ENCODE measurements at places on chromosomes 3 and 15. TPM values are rescaled to one million over a fixed set of nuclear protein-coding genes. Genes with fewer than 3 reads are reported as not detected.

GRCh38 chr15:98164986-98165385, 204.5 kb downstream of the ARRDC4 start:
- no peak for DNase-seq

GRCh38 chr3:108320746-108321350, 24.5 kb downstream of the HHLA2 start:
- DNase-seq, result no peak

DNA sequence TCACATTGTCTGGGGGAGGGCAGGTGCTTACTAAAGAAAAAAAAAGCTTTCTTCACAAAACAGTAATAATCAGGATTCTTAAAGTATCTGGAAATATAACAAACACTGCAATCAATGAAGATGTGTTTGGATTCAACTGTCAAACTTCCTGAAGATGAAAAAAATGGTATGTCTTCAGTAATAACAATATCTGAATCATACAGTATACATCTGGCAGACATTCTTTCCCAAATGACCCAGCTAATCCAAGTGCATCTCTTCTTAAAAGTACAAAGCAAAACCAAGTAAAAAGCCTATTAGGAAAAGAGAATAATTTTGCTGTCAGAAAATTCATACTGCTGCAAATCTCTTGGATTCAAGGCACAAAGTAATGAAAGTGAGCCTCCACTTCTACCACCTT, 145.0 kb upstream of the MCTP2 start:
- DNase-seq, result no peak

DNA sequence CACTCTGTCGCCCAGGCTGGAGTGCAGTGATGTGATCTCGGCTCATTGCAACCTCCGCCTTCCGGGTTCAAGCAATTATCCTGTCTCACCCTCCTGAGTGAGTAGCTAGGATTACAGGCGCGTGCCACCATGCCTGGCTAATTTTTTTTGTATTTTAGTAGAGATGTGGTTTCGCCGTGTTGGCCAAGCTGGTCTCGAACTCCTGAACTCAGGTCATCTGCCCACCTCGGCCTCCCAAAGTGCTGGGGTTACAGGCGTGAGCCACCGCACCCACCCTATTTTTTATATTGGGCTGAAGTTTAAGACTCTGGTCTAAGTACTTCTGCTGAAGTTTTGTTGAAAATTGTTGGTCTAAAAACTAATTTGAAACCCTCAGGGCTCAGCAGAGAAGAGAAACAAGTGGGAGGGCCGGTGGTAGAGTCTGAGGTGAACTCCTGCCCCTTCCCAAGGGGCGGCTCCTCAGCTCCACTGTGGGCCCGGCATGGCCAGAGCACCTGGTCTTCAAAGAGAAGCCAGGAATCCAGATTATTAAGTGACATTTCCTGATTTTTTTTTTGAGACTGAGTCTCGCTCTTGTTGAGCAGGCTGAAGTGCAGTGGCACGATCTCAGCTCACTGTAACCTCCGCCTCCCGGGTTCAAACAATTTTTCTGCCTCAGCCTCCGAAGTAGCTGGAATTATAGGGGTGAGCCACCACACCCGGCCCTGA, 4.0 kb downstream of the HDAC11 start:
- peak; percentile 37 for DNase-seq

GRCh38 chr3:47005212-47006144, 26.0 kb downstream of the NBEAL2 start:
- DNase-seq, result peak; percentile 56

DNA sequence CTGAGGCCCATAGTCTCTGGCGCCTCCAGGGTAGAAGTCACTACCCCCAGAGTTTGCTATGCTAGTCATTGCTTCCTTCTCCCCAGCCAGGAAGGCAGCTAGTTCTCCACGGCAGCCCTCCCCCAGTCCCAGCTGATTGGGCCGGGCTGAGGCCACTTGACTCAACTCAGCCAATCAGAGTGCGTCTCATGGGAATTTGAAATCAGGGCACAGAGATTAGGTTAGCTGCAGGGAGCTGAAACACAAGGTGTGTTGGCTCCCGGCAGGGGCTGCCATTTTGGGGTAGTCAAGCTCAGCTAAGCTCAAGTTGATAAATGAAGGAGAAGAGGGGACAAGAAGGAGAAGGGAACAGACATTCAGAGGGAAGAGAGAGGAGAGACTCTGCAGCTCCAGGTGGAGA, 32.8 kb downstream of the LINGO1 start:
- DNase-seq, result no peak

- DNase-seq, result peak; percentile 13
These were observed 39.5 kb downstream of the STARD5 start for GRCh38 chr15:81284256-81285031.

GRCh38 chr3:194327218-194328052, 23.7 kb downstream of the CPN2 start:
- DNase-seq, result no peak

DNA sequence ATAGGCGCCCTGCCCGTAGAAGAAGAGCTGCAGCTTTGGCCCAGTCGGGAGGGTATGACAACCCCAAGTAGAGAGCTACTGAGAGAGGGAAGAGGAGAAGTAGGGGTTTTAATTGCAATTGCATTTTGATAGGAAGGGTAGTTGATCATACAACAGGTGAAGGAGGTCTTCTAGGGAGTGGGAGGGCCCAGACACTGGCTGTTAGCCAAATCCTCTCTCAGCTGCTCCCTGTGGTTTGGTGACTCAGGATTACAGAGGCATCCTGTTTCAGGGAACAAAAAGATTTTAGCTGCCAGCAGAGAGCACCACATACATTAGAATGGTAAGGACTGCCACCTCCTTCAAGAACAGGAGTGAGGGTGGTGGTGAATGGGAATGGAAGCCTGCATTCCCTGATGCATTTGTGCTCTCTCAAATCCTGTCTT, 408.9 kb upstream of the THBS1 start:
- DNase-seq, result peak; percentile 76

DNA sequence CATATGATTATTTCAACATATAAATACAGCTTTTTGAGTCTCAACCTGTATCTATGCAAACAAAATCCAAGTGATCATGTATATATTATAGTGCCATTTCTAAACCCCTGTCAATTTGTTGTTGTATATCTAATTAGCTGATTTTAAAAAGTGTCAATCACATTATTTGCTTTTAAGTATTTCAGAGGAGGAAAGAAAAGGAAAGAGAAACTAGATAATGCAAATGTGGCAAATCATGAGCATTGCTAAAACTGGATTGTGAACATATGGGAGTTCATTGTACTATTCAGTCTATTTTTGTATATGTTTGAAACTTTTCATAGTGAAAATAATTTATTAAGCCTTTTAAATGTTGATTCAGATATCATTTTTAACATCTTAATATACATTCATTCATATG, 190.7 kb downstream of the ZIC4 start:
- DNase-seq, result no peak

DNA sequence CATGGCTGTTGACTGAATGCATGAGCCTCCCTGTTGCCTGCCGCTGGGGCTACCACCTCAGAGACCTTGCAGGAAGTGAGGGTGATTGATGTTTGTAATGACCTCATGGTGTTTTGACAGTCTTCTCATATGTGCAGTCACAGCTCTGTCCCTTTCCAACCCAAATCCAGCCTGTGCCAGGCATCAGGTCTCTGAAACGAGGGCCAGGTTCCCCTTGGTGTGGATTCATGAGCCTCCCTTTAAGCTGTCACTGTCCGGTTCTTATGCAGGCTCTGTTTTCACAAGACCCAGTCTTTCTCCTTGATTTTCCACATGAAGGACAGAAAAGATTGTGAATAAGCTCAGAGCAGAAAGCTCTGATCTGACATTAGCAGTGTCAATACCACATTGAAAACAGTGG, 43.1 kb downstream of the CEMIP start:
- no peak for DNase-seq

GRCh38 chr15:40549894-40550293, 14.9 kb downstream of the CCDC32 start:
- DNase-seq, result no peak

DNA sequence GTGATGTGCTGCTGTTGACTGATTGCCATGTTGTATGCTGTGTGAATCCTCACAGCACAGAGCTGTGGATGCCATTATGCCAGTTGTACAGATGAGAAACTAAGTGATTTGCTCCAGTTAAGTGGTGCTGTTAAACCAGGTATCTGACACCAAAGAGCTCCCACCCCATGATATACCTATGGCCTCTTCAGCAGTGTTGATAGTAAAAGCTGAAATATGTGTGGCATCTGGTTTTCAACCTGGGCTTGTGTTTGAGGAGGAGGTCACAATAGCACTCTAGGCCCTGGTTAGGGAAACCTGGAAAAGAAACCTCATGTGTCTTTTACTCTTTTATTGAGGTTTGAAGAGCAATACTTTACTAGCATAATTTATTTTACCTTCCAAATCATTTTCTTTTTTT, 21.4 kb downstream of the RAD54L2 start:
- no peak for DNase-seq

DNA sequence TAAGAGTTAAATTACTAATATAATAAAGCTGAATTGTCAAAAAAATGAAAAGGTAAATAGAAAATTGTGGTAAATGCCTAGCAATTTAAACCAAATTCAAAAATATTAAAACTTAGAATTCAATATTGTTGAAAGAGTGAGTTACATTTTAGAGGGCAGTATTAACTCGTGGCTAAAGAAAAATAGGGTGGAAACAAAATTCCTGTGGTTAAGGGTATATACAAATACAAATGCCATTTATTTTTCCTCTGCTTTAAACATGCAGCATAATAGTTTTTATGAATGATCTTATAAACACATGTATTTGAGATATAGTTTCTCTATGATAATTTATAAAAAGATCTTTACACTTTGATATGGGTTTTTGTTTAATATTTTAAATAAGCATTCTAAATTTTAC, 79.0 kb downstream of the NEDD4 start:
- no peak for DNase-seq

DNA sequence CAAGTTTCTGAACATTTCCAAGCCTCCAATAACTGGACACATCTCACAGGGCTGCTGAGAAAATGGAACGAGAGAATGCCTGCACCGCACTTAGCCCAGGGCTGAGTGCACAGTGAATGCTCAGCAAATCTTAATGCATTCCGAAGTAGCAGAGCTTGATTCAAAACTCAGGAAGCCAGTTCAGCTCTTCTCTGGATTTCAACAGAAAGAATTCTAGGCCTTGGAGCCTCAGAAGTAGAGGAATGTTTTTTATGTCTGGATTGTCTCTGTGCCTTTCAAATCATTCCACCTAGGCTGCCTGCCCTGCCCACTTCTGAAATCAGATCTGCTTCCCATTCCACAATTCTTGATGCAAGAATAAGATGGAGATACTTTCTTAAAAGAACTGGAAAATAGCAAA, 9.6 kb upstream of the FOXP1 start:
- DNase-seq, result no peak

DNA sequence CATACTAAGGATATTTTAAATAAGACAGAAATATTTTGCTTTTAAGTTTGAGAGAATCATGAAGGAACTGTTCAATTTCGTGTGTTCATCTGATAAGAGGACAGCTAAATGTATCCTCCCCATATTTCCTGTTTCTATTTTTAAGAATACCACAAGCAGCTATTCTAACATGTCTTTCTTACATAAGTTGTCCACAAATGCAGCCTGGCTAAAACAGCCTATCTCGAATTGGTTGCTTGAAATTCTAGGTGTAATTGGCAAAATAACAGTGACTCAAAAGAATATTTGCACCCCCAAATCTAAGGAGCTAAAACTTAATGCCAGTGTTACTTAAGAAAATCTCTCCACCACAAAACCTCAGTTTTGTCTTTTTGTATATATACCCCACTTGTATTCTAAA, 35.0 kb downstream of the BTLA start:
- no peak for DNase-seq

- no peak for DNase-seq
These were observed 25.1 kb downstream of the RPN1 start for GRCh38 chr3:128625409-128625945.

DNA sequence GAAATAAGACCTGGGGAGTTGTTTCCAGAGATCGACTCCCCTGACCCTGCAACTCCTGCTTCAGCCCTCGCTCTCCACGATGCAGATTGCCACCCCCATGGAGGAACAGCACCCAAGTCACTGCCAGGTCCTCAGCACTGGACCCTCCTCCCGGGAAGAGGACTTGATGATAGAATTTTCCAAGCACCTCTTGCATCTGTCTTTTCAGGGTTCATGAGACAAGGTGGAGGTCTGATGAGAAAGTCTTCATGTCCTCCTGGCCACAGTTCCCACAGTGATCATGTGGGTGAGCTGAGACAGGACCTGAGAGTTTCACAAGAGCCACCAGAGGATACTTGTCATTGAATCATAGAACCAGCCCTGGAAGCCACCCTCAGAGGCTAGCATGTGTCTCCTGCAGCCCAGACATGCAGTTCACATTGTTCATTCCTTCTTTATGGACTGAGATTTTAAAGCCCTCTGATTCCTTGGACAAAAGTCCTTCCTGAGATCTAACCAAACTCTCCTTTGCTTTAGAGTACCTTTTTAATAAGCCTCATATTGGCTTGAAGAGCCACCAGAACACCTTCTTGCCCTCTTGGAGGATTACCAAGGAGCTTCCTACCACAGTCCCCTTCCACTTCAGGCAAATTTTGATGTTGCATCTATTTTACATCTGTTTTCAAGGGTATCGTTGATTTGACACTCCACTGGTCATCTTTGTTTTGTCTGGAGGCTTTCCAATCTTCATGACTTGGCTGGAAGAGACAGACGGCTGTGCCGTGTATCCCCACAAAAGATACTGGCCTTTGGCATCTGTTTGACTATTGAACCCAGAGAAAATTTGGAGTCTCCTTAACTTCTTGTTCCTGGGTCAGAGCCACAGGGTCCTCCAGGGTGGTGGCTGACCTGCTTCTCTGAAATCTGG, 224.8 kb upstream of the BHLHE40 start:
- no peak for DNase-seq

DNA sequence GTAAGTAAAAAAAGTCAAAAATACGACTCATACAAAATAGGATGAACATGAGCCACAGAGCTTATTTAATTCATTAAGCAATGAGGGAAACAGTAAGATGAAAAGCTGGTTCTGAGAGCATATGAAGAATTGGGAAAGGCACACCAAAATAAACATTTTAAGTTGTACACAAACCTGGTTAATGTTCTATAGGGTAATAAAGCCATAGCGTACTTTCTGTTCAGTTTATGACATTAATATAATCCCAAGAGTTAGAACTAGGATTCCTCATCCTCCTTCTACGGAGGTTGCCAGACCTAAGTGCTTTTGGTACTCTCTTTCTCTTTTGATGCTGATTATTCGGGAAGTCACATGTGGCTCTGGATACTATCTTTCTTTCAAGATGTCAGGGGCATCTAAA, 41.4 kb downstream of the CLEC3B start:
- DNase-seq, result no peak

Gene OSTN
- total RNA-seq, result 1.1 TPM

Gene TRPM1
- not detected for total RNA-seq

Gene PAK6
- 0.31 TPM for total RNA-seq

Gene LINGO1
- 5.3 TPM for total RNA-seq

Gene RARB
- total RNA-seq, result 15.2 TPM

Gene MESD
- total RNA-seq, result 35.3 TPM

Gene ACP3
- 2.9 TPM for total RNA-seq

Gene GOLGA8G
- not detected for total RNA-seq

Gene PLA2G4B
- 9.8 TPM for total RNA-seq

Gene PP2D1
- total RNA-seq, result not detected

Gene GLT8D1
- 55.8 TPM for total RNA-seq

Gene TMEM158
- total RNA-seq, result 6.5 TPM

Gene DGKG
- total RNA-seq, result 2.1 TPM

Measured in sciatic nerve (tissue), 2 donors.